Activated T-cell treated with anti-CD3 and anti-CD28 coated beads for 48 hours (primary cell): ENCODE measurements at places on chromosomes 4 and X.
A peak's percentile ranks its signal among the peaks of the same experiment; 100 is the strongest.

DNA sequence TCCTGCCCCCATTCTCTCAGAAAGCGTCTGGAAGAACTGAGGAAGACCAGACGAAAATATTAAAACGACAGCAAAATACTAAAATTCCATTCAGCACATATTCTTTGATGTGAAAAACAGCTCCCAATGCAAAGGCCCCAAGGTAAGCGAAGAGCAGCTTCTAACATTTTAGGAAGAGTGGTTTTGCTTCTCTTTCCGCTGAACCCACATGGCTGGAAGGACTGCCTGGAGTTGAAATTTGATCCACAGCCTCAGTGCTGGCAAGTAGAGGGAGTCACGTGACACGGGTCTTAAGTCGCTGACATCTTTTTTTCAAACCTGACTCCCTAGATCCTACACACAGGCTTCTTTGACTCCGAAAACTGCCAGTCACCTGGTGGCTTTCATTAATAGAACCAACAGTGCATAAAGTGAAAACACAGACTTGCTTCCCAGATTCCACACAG, at the start of gene FAM13A:
Gene FAM13A, minus strand, starts transcription at position 233 of the 446 bp plus-strand sequence. Its CDS starts 221 bp downstream, at position 12.
- no peak for DNase-seq

DNA sequence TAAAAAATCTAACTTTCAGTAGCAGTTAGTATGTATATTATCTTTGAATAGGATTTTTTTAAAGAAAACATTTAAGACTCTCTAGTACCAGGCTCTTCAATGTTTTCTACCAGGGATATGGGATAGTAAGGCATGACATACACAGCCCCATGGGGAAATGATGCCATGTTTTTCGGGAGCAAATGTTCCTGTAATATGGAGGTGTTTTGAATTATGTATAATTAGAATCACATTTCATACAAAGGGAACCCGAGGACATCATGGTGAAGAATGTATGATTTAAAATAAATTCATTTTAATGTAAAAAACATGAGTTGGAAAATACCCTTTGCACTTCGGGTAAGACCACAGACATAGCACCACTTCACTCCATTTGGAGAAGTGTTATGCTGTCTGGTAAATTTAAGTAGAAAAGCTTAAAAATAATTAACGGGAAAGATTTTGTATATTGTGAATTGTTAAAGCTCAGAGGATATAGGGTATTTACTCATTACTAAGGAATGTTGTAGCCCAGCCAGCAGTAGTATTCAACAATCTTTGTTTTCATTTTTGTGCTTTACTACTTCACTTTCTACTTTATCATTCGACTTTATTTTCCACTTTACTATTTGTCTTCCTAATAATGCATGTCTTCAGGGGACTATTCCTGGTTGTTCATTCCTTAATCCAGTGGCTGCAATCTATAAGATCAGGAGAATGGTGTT, 2050.7 kb downstream of the ARAP2 start:
- DNase-seq = no peak

- peak; percentile 4 for DNase-seq
Observed at GRCh38 chr4:152643153-152644035, 36.4 kb downstream of the TMEM154 start.

DNA sequence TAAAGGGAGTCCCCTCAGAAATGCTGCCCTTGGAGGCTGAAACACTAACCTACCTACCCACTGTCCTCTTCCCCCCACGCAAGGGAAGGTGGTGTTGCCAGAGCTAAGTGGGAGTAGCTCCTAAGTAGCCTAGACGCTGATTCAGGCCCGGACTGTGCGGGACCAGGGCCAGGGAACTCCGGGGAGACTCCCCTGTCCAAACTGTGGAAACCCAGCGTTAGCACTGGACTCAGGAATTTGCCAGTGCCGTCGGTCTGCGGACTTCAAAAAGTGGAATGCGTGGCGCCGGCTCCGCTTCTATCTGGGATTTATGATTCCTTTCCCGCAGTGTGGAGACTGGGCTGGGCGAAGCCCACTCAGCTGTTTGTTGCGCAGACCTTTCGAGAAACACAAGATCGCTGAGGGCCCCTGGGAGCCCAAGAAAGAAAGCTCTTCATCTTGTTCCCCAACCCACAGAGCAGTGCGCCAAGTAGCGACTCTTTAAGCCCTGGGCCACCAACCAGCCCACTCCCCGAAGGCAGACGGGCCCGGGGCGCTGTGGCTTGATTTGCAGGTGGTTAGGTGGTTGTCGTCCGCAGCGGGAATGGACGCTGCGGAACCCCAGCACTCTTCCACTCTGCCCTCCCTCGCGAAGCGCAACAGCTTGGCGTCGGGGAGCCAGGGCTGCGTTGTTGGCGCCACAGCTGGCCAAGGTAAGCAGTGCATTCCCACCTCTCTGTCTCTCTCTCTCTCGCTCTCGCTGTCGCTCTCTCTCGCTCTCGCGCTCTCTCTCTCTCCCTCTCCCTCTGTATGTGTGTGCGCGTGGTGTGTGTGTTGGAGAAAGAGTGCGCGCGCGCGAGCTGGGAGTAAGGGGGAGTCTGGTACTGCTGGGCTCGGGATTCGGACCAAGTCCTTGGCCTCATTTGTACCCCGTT, 2.0 kb downstream of the TMEM255A start:
- DNase-seq = peak; percentile 51

DNA sequence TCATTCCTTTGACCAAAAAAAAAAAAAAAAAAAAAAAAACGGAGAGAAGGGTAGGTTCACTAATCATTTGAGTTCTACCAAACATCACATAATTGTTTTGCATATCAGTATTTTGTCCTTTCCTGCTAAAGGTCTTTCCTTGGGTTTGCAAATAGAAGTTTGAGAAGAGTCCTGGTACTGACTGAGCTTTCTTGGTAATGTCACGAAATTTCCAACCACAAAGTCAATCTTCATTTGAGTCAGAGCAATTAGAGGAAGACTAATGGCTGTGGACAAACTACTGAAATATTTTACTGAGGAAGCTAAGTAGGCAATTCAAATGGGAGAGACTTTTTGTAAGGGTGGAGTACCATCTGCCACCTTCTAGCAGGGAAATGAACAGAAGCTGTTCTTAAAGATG, 21.7 kb upstream of the CD40LG start:
- no peak for DNase-seq

GRCh38 chr4:129675036-129675435, 579.1 kb downstream of the C4orf33 start:
- DNase-seq = no peak

GRCh38 chr4:64405761-64406160, 3.5 kb downstream of the TECRL start:
- DNase-seq = no peak
